Bladder microvascular endothelial cell (primary cell): ENCODE measurements at places on chromosomes 6 and 20. TPM values are rescaled to one million over a fixed set of nuclear protein-coding genes. Genes with fewer than 3 reads are reported as not detected.

Gene DHX16
- total RNA-seq: 34.0 and 45.1 TPM in 2 replicates

Gene C2
- total RNA-seq: not detected in 2 replicates

Gene SLC17A9
- total RNA-seq: 6.9 and 7.3 TPM in 2 replicates

Gene TRAPPC3L
- under 0.01 and 0.19 TPM in 2 replicates for total RNA-seq

Gene RNASET2
- total RNA-seq: 9.7 and 11.1 TPM in 2 replicates

Gene EEF1E1
- 27.5 and 33.8 TPM in 2 replicates for total RNA-seq

Gene OR2H1
- total RNA-seq: not detected in 2 replicates

Gene MOG
- not detected in 2 replicates for total RNA-seq

Gene TNFRSF6B
- total RNA-seq: 19.1 and 28.5 TPM in 2 replicates

Gene BPIFA1
- total RNA-seq: not detected in 2 replicates

Gene GINS1
- 8.8 and 14.9 TPM in 2 replicates for total RNA-seq
